ENCODE measurements at places on chromosomes 1 and 21.

GRCh38 chr1:228149406-228150119 is at the start of gene GJC2:
GJC2 (plus strand) TSS chr1:228149930; CDS start chr1:228157759, 7,829 bp downstream.
- no peak for DNase-seq

- DNase-seq, result no peak
Observed at GRCh38 chr1:185984113-185984836, 250.1 kb downstream of the HMCN1 start.

- DNase-seq, result no peak
Observed at GRCh38 chr1:8598060-8598724, 219.2 kb downstream of the RERE start.

GRCh38 chr1:118247593-118247992 is 62.6 kb upstream of the SPAG17 start:
- DNase-seq, result no peak

DNA sequence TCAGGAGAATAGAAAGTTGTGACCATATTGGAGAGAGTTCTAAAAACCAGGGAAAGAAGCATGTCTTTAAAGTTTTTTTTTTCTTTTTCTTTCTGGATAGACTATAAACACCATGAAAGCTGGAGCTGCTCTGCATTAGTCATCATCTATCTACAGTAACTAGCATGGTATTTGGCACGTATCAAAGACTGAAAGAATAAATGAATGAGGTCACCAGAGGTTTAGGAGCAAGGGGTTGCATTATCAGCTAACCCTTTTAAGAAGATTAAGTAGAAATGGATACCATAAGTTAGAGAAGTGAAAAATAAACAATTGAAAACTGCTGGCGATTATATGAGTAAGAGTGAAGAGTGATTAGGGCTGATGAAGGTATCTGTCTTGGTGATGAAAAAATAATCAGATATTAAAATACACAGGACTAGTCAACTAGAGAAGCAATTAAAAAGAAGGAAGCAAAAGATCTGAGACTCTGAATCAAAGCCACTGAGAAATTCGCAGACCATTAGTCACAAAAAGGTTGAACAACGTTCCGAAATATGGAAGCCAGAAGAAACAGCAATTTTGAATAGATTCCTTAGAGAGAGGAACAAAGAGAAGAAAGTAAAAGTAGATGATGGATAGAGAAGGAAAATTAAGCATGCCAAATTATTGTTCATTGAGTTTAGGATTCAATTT is 536.4 kb downstream of the DPYD start:
- no peak for DNase-seq

GRCh38 chr1:229028987-229029878 is 241.7 kb upstream of the RAB4A start:
- DNase-seq, result no peak
